ENCODE measurements at places on chromosomes 6 and 20.

- no peak for DNase-seq
Observed at GRCh38 chr20:35473684-35474083, 18.3 kb downstream of the CEP250 start.

DNA sequence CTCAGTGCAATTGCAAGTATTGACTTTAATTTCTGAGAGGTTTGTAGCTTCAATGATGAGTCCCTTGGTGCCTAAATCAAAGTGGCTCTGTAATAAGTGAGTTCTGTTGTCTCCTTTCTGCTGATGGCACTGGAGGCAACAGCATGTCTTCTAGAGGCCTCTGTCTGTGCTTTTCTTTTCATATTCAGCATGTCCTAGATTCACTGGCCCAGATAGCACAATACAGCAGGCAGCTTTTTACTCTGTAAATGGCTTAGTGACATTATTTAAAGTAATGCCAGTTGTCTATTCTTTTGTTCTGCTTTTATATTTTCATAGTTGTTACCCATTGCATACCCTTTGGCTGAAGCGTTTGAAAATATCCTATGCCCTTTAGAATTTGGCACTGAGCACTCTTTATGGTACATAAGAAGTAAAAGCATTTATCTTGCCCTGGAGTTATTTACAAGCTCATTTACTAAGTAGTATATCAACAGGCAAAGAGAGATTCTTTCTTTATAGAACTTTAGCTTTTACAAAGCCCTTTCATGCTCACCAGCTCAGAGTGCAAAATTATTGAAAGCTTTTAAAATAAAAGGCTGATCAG, 271.5 kb upstream of the KCNQ5 start:
- no peak for DNase-seq

DNA sequence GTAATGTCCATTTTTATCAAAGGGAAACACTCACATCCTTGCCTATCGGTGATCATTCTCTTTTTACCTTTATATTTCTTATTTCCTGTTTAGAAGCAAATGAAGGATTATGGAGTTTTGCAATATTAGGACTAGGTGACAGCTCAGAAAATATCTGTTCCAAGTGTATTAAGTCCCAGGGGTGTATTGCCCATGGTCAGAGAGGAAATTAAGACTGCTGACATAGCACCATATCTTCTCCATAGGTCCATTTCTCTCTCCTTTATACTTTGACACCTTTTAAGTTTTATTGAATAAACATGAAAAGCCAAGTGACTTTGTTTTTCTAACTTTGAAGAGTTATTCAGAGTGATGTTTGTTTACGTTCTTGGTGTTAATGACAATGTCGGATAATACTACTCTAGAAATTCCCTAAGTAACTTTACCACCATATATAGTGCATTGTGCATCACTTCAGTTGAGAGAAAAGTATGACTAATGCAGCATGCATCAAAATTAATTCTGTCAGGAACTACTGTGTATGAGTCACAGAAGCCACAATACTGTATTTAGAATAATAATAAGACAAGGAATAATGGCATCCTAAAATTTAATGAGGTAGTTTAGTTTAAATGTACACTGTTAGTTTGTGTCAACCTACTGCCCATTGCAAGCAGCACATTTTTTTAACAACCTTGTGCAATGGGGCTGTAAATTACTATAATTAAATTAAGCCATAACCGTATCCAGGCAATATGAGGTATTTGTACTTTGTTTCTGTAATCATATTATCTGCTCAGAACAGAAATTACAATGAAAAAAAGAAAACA, 474.4 kb upstream of the RNF217 start:
- peak; percentile 80 for DNase-seq

GRCh38 chr6:3421143-3421542, 35.7 kb downstream of the SLC22A23 start:
- no peak for DNase-seq

DNA sequence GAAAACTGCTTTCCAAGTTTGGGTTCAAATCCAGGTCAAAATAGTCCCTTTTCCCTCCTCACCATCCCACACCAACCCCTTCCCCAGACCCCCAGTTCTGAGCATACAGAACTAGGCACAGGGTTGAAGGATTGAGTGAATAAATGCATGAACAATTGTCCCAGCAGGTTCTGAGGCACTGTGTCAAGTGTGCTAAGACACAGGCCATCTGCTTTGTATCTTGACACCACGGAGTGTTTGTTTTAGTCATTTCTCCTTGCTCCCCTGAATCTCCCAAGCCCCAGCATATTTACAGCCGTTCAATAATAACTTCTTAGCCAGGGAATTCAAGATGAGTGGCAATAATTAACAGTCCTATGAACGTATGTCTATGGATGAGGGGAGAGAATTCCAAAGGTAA, 102.8 kb upstream of the JARID2 start:
- DNase-seq = no peak

- DNase-seq = no peak
Observed at GRCh38 chr6:167705211-167705750, 121.4 kb upstream of the AFDN start.

DNA sequence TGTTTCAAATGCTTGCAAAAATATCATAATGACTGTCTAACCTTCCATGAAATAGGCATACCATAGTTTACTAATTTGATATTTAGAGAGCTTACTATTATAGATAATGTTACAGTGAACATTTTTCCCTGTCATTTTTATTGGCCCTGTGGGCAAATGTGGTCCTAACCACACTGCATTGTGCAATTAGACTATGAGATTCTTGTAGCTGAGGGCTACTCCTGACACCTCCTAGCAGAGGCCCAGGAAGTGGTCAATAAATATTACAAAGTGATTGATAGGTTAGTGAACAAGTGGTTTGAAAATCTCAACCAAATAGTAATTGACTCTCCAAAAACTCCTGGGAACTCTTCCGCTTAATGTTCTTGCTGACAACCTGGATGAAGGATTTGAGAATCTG, 160.5 kb upstream of the KCNG1 start:
- DNase-seq = no peak

- no peak for DNase-seq
Observed at GRCh38 chr20:57074386-57074785, 192.1 kb downstream of the BMP7 start.

GRCh38 chr6:105804000-105804399, 282.1 kb upstream of the PRDM1 start:
- no peak for DNase-seq

GRCh38 chr20:49594143-49594930, 26.4 kb upstream of the PTGIS start:
- peak; percentile 84 for DNase-seq

GRCh38 chr6:134740027-134740373, 209.9 kb downstream of the ALDH8A1 start:
- DNase-seq = no peak

DNA sequence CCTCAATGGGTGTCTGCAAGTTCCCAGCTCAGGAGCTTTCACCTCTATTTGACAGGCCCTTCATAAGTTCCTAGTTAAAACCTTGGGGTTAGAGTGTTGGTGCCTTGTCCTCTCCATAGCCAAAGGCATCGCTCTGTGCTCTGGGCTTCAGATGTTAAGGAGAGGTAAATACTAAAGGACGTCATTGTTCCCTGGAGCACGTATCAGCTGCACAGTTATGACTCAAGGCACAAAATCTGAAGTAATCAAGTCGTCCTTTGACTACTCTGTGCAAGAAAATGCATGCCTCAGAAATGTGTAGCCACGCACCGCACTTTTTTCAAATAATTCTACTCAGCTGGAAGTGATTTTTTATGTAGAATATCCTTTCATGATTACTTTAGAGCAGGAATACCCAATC, 240.8 kb upstream of the QKI start:
- DNase-seq = no peak

GRCh38 chr6:37864250-37864649, 44.7 kb downstream of the ZFAND3 start:
- no peak for DNase-seq

- peak; percentile 24 for DNase-seq
Observed at GRCh38 chr6:158389193-158389919, 77.1 kb downstream of the TULP4 start.

- peak; percentile 77 for DNase-seq
Observed at GRCh38 chr6:134814076-134814695, 135.7 kb downstream of the ALDH8A1 start.

GRCh38 chr20:41137614-41138474, 501 bp downstream of the PLCG1 start:
- peak; percentile 25 for DNase-seq

- no peak for DNase-seq
Observed at GRCh38 chr20:50759678-50760077, 28.3 kb downstream of the PARD6B start.

DNA sequence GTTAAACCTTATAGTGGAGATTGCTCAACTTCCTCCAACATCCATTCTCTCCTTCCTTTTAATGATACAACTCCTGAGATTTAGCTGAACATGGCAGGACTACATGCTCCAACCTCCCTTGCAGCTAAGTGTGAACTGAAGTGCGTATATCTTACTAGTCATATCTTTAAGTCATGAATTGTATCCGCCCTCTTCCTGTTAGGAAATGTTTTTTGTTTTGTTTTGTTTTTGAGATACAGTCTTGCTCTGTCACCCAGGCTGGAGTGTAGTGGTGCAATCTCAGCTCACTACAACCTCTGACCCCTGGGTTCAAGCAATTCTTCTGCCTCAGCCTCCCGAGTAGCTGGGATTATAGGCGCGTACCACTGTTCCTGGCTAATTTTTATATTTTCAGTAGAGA, 8.8 kb upstream of the OSTM1 start:
- DNase-seq = no peak

- DNase-seq = no peak
Observed at GRCh38 chr6:138467901-138468300, 31.4 kb downstream of the NHSL1 start.

DNA sequence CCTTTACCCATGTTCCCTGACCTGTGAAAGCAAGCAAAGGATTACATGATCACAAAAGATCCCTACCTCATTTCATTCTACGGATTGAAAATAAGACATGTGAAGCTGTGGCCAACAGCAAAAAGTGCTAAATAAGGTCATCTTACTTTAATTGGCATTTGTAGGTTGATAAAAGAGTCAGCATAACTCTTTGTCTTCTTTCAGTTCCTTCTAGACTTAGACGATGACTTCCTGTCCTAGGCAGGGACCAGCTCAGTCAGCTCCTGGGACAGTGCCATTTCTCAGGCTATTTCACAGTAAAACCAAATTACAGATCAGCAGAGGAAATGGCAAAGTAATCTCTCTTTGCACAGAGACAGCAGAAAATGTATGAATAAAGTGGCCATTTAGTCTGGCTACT, 480.7 kb downstream of the RFPL4B start:
- DNase-seq = no peak

DNA sequence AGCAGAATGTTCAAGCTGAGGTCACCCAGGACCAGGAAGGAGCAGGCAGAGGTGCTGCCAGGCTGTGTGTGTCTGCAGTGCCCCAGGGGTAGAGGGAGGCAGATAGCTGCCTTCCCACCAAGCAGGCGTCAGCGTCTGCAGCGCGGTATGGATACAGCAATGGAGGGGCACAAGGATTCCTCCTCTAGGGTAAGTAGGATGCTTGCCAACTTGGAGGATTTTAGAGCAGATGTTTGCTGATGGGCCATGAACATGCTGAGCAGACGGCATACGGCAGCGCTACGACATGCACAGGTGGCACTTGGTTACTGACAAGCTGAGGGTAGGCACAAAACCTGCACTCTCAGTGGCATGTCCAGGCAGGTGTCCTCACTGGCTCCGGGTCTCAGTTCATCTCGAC, 48.1 kb downstream of the PSMG4 start:
- no peak for DNase-seq

- DNase-seq = no peak
Observed at GRCh38 chr20:62835931-62836861, 19.3 kb downstream of the COL9A3 start.

DNA sequence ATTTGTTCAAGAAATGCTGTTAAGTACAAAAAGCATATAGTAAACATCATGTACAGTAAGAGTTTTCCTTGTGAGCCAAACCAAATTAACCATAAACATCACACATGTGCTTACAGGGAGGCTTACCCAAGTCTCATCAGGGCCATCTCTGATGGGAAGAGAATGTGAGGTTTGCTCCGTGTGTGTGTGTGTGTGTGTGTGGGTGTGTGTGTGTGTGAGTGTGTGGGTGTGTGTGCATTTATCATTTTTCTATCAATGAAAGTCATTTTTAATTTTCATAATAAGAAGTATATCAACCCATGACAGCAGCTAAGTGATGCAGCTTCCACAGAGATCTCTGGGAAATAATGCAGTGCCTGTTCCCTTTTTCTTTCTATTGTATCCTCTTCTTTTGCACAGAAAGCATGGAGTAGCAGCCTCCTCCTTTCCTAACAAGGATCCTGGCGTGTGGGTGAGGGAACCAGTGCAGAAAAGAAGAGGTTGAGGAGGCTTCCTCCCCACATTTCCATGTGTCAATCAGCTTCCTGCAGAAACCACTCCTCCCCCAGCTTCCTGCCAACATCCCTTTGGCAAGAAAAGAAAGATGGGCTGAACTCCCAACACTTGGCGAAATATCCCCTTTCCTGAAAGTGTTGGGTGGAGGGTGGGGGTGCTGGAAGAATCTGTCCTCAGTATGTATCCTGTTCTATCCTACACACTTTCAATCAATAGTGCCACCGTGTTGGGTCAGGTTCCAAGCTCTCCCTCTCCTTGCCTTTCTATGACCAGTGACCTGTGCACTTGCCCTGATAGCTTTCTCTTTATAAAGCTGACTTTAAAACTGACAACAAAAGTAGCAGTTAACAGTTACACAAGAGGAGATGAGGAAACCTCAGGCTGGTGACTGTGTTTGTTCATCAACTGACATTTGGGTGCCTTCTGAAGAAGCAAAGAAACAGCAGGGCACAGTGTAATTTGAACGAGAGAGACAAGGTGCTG, 251.8 kb upstream of the CITED2 start:
- no peak for DNase-seq

- DNase-seq = peak; percentile 49
Observed at GRCh38 chr6:26329763-26330511, 35.1 kb upstream of the BTN3A2 start.

DNA sequence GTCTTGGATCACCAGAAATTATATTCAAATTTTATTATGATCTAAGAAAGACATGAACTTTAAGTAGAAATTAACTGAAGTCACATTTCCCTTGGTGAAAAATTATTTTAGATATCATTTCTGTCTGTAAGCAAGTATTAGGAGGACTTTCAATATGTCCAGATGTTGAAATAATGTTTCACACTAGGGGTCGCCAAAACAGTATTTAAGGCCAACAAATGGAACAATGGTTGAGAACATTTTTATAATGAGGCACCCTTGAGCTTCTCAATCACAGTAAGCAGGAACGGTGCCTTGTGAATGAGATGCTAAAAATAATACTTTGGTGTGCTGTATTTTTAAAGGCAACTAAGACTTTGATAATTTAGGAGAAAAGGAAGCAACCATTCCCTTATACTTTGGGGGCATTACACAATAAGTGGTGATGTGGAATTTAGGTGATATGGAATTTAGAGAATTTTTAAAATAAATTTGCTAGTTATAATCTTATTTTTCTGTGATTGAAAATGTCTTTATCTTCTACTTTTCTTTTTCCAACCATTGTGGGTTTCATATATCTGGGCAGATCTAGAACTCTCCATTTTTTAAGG, 9.6 kb upstream of the SF3B5 start:
- peak; percentile 73 for DNase-seq

DNA sequence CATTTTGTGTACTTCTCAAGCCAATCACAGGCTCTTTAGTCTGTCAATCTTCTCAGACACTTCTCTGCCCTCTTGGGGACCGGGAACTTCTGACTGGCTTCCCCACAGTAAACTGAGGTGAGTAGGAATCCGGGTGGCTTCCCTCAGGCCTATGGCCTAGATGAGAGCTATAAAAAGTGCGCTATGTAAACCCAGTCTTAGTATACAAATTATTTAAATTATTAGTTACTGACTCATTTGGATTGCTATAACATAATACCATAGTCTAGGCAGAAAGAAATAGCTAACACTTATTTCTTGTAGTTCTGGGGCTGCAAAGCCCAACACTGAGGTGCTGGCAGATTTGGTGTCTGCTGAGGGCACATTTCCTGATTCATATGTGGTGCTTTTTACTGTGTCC, 109.2 kb upstream of the MCHR2 start:
- DNase-seq = peak; percentile 18
